SJSA1 (cell line): ENCODE measurements at places on chromosomes 1 and 21. TPM values are rescaled to one million over a fixed set of nuclear protein-coding genes. Genes with fewer than 3 reads are reported as not detected.

MPL gene
- total RNA-seq: not detected in 2 replicates

IFI6 gene
- 54.6 and 97.5 TPM in 2 replicates for total RNA-seq

S100A7 gene
- not detected in 2 replicates for total RNA-seq

RIMKLA gene
- under 0.01 TPM in 1 of 2 replicates, not detected in the other for total RNA-seq

AMY2A gene
- total RNA-seq: not detected in 2 replicates

- DNase-seq: no peak
Measured at GRCh38 chr1:97331165-97331564, 589.7 kb downstream of the DPYD start.

GRCh38 chr21:23887725-23888306 is 1719.5 kb downstream of the MRPL39 start:
- DNase-seq: no peak

- DNase-seq: no peak
Measured at GRCh38 chr1:197519741-197520334, 251.8 kb downstream of the CRB1 start.

- no peak for DNase-seq
Measured at GRCh38 chr1:74485622-74486021, 26.8 kb downstream of the LRRC53 start.

GRCh38 chr1:3593745-3594144 is 17.6 kb downstream of the MEGF6 start:
- DNase-seq: no peak

GRCh38 chr1:180218806-180219765 is 11.0 kb upstream of the LHX4 start:
- no peak for DNase-seq

DNA sequence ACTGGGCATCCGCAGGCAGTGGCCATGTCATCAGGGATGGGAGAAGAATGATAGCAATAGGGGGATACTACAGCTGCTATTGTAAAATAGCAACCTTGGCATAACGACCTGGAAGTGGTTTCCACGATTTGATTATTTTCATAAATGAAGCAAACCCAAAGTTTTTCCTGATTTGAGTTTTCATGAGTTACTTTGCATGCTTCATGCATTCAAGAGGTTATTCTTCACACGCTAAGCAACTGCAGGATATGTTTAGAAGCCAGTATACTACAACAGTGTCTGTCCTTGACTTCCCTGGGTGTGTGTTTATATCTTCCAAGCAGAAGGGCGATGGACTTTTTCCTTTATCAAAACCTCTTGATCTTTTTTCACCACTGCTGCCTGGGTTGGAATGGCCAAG is 281.1 kb upstream of the DUSP10 start:
- DNase-seq: no peak

- no peak for DNase-seq
Measured at GRCh38 chr1:17847111-17847510, 92.0 kb downstream of the ACTL8 start.

GRCh38 chr1:66331658-66332547 is 202.1 kb upstream of the SGIP1 start:
- peak; percentile 84 for DNase-seq

- no peak for DNase-seq
Measured at GRCh38 chr1:116228511-116228910, 117.3 kb downstream of the MAB21L3 start.

DNA sequence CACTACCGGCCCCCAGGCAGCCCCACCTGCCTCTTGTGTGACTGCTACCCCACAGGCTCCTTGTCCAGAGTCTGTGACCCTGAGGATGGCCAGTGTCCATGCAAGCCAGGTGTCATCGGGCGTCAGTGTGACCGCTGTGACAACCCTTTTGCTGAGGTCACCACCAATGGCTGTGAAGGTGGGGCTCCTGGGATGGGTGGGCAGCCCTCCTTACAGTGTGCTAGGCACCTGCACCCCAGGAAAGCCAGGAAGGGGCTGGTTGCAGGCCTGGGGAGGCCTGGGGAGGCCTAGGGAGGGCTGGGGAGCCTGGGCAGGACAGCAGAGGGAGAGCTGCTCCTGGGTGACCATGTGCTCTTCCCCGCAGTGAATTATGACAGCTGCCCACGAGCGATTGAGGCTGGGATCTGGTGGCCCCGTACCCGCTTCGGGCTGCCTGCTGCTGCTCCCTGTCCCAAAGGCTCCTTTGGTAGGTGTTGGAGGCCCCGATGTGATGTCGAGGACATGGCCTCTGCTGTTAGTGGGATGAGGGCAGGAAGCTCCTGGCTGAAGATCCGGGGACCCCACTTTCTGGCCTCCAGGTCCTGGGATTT is 16.5 kb downstream of the CELSR2 start:
- no peak for DNase-seq
